NCI-H1930 (cell line): ENCODE measurements at places on chromosomes 1 and 21.

DNA sequence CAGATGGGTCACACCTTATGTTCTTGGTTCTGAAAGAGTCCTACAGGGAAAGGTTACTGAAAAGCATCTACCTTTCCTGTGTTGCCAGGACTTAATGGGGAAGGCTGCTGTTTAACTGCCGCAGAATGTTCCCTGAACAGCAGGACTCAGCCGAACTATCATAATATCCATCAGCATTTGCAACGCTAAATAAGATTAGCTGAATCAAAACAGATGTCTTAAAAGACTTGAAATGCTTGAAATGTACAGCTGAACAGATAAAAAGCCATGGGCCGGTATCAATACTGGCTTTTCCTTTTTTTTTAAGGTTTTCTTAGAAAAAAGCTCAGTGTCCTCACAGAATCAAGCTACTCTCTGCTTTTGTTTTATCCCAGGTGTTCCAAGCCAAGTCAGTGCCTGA lies 19.7 kb upstream of the ATP13A2 start:
- no peak for DNase-seq

DNA sequence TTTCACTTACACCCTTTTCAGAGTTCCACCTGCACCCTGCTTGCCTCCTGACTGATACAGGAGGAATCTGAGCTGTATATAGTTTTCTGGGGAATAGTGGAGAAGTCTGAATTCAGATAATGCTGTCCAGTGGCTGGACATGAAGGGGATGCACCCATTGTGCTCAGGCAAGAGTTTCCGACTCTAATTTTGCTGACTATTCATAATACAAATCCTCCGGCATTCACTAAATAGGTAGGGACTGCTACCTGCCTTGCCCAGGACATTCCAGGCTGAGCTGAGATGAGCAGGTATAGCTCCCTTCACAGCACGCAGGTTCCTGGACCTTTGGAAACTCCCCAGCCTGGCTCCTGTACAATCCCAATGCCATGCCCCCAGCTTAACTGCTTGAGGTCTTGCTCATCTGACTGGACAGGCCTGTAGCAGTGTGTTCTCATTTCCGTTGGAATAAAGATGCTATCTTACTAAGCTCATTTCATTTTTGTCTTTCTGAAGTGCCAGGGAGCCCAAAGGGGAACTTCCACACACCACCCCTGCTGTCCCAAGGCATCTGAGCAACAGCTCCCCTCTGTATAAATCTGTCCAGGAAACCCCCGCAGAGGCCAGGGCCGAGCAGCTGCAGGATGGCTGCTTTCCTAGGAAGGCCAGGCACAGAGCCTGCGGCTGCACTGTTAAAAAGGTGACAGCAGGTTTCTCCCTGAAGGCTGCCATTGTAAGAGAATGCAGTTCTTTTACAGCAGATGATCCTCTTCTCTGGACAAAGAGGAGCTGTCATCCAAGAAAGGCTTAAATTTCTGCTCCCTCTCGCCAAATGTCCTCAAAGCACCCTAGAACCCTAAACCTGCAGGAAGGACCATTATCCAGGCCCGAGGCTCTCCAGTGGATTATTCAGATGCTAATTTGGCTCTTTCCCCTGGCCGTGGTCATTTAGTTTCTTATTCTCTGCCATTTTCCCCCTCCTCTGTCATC lies 21.7 kb upstream of the VASH2 start:
- DNase-seq = no peak

- DNase-seq = no peak
Measured at GRCh38 chr1:207342332-207342731, 20.9 kb downstream of the CD55 start.

- DNase-seq = peak; percentile 34
Measured at GRCh38 chr21:38965910-38966504, 160.3 kb downstream of the ETS2 start.
